ENCODE measurements at places on chromosomes 7 and 10. TPM values are rescaled to one million over a fixed set of nuclear protein-coding genes. Genes with fewer than 3 reads are reported as not detected.

The MICU1 gene
- 37.0 TPM for polyA plus RNA-seq

The TMEM139 gene
- polyA plus RNA-seq: 9.1 TPM

The UNC5B gene
- 10.9 TPM for polyA plus RNA-seq

The CEP55 gene
- 5.4 TPM for polyA plus RNA-seq

The SRI gene
- polyA plus RNA-seq: 213 TPM

Measured in hepatocyte (in vitro differentiated cells).